Esophagus muscularis mucosa (tissue), 4 donors: ENCODE measurements at places on chromosomes 12 and 14. TPM values are rescaled to one million over a fixed set of nuclear protein-coding genes. Genes with fewer than 3 reads are reported as not detected.

DNA sequence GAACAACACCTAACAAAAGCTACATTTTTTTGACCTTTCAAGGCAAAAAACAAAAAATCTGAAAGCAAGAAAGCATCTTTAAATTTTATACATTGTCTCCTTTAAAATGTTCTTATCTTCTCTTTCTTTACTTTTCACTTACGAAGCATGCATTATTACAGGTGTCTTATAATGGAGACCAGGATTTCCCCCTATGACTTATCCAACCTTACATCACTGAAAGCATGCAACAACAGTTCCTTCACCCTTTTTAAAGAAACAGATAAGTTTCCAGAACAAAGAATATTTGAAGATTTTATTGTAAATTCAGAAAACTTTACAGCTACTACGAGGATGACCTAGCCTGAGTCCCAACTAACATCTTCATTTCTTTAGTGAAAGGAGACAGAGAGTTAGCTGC lies 277.2 kb downstream of the AKAP6 start:
- DNase-seq: no peak

DNA sequence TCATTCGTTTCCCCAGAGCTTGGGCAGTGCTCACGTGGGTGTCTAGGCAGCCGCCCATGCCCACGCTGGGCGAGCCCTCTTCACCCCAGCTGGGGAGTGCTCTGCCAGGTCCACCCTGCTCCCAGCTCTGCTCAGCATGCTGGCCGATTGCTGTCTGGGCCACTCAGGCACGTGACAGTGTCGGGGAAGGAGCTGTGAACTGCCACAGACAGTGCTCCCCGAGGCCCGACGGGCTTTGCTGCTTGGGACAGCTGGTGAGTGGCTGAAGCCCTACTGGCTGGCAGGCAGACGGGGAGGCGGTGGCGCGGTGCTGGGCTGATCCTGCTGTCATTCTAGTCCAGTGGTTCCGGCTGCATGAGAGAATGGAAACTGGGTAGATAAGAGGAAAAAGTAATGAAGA lies 15.8 kb downstream of the NOC4L start:
- no peak for DNase-seq

DNA sequence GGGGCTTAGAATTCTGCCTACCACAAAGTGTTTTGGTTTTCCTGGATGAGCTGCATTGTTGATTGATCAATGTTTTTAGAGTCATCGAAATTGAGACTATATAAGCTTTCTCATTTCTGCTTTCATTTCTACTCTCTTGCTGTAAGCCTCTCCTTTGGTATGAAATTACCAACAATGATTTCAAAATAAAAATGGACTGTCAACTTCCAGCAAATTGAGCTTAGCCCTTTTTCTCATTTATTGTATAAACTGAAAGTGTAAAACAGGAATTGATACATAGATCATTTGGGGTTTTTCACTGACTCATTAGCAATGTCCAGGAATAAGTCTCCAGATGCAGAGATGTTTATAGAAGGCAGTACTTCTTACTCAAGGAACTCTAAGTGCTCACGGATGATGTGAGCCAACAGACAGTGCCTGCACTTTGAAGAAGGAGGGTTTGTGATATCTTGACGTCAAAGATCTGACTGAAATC lies 20.0 kb upstream of the PCNX1 start:
- DNase-seq: no peak

DNA sequence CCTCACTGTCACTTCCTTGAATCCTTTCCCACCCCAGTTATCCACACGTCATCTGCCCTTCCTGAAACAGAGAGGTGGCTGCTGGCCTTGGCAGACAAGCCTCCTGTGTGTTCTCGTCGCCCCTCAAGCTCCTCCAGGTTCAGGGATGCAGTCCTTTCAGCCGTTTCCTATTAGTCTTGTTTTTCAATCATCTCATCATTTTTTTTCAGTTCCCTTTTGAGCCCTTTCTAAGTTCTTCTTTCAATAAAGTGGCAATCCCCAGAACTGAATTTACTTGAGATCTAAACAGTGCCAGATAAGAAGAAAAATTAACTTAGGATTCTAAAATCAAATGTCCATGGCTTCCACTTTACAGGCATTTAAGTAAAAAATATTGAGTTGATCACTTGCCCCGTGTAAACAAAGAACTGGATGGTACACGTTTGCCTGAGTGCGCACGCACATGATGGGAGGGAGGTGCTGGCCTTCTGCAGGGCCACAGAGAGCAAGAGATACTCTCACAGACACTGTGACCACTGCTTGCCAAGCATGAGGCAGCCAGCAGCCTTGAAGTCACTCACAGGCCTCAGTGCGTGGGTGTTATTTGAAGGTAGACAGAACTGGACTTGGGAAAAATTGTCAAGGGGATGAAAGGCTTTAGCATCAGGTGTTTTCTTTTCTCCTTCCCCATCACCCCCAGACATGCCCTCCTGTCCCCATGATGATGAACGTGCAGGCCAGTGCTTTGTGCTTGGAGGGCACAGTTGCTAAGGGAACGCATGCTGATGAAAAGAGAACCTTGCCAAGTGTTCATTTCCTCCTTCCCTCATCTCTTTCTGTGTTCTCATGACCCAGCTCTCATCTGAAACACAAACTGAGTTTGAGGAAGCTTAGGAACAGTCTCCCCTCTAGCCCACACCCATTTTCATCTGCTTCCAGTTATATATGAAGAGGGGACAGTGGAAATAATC lies 408.3 kb downstream of the EGLN3 start:
- no peak for DNase-seq

DNA sequence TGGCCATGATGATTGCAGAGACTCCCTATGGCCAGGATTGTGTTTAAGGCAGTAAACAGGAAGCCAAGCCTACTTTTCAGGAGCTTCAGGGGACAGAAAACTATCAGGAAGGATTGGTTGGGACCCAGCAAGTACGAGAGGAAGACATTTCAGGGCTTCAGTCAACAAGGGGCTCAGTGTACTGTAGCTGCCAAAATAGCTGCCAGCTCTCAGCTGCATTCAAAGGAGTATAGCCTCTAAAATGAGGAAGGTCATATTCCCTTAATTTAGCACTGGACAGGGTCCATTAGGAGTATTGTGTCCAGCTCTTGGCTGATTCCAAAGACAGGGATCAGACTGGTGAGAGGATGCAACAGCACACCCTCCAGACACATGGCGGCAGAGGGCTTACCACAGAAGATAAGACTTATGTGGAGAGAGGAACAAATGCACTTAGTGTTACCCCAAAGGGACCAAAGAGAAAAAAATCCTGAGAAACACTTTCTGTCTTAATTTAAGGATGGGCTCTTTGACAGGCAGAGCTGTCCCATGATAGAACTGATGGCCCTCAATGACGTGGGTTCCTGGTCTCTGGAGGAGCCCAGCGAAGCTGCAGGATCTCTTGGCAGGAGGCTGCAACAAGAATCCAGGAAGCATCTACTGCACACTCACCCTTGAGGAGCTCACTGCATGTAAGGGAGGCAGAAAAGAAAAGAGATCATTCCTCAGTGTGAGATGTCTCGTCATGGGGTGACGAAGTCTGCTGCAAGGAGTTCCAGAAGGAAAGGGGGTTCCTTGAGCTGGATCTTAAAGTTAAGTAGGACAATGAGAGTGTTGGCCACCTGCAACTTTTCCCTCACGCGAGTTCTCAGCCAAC lies 14.8 kb downstream of the BDKRB1 start:
- no peak for DNase-seq

- DNase-seq: no peak
These were observed 200.3 kb downstream of the KTN1 start for GRCh38 chr14:55780156-55780946.

GRCh38 chr12:68686262-68686594 lies 550 bp upstream of the NUP107 start:
- no peak for DNase-seq

DNA sequence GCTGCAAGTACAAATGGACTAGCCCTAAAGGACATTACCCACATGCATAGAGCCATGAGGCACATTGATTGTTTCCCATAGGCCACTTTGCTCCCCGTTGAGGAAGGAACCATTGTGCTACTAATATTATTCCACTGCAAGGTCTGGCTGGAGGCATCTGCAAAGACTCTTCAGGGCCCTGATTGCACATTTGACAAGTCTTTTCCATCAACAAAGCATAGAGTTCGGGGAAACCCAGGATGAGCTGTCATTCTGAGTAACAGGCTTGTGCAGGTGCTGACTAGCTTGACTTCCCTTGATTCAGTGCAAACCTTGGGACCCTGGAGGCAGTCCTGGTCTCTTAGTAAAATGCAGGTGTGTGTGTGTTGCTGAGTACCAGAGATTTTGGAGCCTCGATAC lies 73.8 kb downstream of the SUSD6 start:
- no peak for DNase-seq

DNA sequence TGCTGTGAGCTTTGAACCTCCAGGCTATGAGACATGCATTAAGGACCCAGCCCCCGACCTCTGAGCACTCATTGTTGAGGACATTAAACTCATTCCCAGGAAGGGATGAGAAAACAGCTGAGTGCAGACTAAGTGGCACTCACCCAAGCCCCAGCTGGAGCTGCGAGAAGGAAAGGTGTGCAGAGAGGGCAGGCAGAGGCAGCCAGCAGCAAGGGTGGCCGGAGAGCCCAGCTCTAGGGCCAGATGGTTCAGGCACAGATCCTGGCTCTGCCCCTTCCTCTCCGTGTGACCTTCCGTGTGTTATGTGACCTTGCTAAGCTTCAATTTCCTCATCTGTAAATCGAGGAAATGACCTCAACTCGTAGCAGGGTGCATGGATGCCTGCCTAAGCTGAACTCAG lies 3.7 kb downstream of the TSPAN11 start:
- DNase-seq: no peak

Gene NDRG2
- total RNA-seq: 222 TPM

Gene CLEC1B
- total RNA-seq: not detected

Gene IAPP
- not detected for total RNA-seq

Gene SLC25A47
- total RNA-seq: not detected

Gene AICDA
- not detected for total RNA-seq

Gene FAM181A
- not detected for total RNA-seq

Gene CMTM5
- total RNA-seq: 2.9 TPM

Gene NR4A1
- total RNA-seq: 65.8 TPM
